NCI-H187 treated with DMSO at 0.1 percent for 48 hours (cell line): ENCODE measurements at places on chromosomes 6 and 20.

- no peak for DNase-seq
These were observed 18.9 kb upstream of the DSN1 start for GRCh38 chr20:36792422-36792821.

- no peak for DNase-seq
These were observed 10.6 kb upstream of the DLK2 start for GRCh38 chr6:43465948-43466347.

DNA sequence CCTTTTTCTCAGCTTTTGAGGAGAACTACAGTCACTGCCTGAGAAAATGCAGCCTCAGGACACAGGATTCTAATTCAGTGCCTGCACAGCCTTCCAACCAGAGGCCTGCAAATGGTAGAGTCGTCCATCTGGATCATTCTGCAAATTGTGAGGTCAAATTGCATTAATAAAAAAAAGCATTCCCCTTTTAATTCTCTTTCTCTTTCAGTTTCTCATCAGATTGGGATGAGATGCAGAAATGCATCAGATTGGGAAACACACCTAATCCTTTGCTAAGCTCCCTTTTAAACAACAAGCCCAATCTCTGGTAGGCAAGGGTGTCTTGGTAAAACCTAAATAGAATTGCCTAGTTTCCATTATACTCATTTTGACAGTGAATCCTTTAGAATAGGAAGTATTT, 838.8 kb downstream of the MAFB start:
- DNase-seq: no peak

DNA sequence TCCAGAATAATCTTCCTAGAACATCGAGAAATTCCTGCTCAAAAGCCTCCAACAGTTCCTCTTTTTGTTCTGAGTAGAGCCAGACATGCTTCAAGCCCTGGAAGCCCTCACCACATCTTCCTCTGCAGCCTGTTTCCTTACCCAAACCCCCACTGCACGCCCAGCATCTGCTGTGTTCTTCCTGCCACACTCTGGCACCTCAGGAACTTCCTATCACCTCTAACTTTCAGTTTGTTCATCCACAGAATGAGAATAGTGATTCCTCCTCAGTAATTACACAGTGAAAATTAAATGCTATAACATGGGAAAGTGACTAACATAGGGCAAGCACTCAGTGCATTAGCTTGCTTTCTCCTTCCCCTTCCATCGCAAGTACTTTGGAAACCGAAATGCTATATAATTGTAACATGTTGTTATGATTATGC, 26.3 kb downstream of the C6orf89 start:
- DNase-seq: no peak

- DNase-seq: no peak
These were observed 29.8 kb upstream of the GMDS start for GRCh38 chr6:2274981-2275891.

GRCh38 chr20:49601153-49601924, 33.4 kb upstream of the PTGIS start:
- DNase-seq: no peak

DNA sequence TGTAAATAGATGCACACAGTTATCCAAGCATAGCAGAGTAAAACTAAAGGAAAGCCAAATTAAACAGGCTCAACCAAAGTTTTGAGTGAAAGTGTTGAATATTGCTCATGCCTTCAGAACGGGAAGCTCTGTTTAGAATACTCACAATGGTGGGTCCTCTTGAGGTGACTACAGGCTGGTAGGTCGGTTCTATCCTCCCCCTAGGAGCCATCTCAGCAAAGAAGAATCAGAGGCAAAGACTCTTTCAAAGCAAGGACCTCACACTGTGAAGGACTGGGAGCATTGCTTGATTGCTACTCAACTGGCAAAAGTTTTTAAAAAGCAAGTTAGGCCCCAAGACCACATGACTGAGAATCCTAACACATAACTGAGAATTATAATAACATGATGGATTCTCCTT, 88.4 kb upstream of the JAG1 start:
- DNase-seq: no peak

- no peak for DNase-seq
These were observed 347.8 kb downstream of the CDKAL1 start for GRCh38 chr6:20882014-20882413.

DNA sequence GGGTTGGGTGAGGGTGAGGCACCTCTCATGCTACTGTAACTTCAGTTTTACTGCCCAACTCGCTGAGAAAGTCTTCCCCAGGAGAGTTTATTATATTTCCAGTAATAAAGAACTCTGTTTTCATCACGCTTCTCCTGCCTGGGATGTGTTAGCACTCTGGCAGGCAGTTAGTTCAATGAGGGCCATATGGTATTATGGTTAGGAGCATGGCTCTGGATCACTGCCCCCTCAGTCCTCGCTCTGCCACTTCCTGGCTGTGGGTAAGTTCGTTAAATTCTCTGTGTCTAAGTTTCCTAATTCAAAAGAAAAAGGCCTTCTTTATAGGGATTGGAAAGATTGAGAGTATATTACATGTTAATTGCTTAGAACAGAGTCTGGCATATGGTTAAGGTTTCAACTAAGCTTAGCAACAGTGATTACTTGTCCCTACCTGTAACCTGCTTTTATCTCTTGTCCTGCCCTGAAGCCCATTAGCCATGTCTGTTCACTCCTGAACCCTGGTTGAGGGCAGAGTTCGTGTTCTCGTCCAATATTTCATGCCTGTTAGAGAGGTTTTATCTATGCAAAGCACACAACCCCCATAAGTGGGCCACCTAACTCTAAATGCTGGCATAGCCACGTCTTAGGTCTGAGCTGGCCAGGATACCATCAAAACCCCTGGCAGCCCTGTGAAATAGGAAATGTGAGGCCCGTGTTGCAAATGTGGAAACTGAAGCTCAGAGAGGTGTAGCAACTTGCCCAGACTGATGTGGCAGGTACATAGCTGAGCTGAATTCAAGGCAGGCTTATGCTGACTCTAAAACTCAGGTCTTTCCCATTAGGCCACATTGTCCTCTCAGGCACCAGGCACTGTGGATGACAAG, 342.5 kb upstream of the JARID2 start:
- no peak for DNase-seq

GRCh38 chr6:292506-293192, 362 bp downstream of the DUSP22 start:
- DNase-seq: no peak

GRCh38 chr6:43833996-43834390, 64.0 kb downstream of the VEGFA start:
- no peak for DNase-seq

DNA sequence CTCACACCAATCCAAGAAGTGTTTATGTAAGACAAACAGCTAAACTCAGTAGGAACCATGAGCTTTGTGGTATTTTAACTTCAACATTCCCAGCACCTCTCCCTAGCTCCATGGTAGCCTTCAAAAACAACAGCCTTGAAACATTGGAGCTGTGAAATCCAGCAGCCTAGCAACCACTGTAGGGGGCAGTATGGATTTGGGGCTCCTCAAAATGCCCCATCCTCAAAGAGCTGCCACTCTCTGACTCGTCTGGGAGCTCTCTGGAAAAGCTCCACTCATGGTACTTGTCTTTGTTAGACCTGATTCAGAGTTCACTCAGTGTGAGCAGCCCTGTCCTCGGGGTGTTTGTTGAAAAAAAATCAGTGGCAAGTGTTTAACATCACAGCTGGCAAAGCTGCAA, 82.9 kb downstream of the KIF6 start:
- no peak for DNase-seq

DNA sequence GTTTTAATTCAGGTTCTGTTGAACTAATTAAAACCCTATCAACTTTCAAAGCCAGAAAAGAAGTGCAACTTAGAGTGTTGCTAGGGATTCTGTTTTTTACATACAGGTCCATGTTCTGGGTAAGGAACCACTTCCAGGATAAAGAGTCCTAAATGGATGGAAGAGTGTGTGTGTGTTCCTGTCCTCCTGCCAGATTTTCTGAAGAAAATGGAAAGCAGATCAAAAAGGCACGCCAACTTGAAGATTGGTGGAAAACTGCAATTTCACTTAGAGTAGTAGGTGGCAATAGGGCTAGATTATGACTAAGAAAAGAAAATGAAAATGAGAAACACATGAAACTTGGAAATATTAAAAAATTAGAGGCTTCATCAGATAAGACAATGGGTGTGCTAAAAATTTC, 85.3 kb downstream of the COL21A1 start:
- DNase-seq: no peak

GRCh38 chr6:75427329-75427728, 66.3 kb downstream of the FILIP1 start:
- no peak for DNase-seq

GRCh38 chr6:16031278-16031981, 97.5 kb upstream of the MYLIP start:
- no peak for DNase-seq

DNA sequence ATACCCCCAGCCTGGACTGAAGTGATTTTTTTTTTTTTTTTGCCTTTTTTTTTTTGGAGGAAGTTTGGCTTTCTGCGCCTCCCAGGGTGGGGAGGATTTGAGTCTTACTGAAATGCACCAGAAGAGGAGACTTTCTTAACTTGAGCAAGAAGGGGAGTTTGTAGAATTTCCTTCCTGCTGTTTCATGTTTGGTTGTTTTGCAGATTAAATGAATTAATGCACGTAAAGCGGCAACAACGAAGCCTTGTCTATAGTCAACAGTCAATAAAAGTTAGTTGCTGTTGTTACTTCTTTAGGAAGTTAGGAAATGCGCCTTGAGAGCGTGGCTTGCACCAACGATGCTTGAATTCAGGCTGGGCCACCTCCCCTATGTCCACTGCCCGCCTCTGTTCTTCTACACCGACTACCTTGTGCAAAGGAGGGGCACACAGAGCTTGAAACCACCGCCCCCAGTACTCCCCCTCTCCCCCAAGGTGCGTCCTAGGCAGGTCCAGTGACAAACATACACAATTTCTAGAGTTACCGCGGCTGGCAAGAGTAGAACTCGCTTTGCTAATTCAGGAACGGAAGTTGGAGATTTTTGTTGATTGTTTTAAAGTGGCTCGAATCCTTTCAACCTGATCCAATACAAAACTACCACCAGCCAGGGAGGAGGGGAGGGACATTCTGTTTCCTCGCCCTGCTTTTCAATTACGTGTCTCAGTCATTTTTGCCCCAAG, 830 bp upstream of the CYP24A1 start:
- no peak for DNase-seq

GRCh38 chr20:15597306-15597705, 975.9 kb downstream of the KIF16B start:
- DNase-seq: no peak

DNA sequence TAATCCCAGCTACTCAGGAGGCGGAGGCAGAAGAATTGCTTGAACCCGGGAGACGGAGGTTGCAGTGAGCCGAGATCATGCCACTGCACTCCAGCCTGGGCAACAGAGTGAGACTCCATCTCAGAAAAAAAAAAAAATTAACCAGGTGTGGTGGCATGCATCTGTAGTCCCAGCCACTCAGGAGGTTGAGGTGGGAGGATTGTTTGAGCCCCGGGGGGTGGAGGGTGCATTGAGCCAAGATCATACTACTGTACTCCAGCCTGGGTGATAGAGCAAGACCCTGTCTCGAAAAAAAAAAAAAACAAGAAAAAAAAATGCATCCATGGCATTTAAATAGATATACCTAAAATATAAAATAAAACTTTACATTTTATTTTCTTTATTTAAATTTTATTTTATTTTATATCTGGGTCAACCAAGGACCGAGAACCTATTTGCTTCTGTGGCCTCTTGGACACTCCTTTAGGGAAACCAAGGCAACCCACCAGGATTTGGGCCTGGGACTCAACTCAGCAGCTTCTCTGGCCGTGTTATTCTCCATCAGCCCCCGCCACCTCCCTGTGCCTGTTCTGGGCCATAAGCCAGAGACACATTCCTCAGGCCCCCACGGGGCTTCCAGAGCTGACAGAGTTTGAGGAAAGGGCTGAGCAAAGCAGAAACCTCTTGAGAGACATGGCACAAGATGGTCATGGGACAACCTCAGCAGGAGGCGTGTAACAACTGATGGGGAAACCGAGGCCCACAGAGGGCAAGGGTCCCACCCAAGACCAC, 6.2 kb downstream of the SNTA1 start:
- no peak for DNase-seq

DNA sequence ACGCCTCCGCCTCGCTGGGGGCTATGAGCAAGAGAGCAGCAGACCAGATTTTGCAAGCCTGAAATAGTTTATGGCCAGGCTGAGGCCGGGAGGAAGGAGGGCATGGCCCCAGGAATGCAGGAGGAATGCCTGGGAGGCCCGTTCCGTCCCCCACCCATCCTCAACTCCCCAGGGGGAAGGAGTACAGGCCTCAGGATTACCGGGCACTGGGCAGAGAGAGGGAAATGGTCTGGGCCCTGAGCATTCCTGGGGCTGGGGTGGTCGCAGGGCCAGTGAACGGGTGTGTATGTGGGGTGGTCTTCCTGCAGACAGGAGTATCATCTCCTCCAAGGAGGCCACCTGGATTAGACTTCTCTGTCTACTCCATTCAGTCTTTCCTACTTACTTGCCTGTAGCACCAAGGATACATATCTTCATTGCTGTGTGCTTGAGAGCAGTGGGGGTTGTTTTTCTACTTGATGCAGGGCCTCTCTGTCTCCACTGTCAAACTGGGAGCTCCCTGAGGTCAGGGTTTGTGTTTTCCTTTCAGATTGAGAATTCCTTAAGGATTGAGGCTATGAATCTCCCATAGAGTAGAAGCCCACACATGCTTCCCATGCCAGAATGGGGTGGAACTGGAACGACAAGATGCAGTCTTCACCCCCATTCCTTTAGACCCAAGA, 81.3 kb downstream of the VEGFA start:
- no peak for DNase-seq

DNA sequence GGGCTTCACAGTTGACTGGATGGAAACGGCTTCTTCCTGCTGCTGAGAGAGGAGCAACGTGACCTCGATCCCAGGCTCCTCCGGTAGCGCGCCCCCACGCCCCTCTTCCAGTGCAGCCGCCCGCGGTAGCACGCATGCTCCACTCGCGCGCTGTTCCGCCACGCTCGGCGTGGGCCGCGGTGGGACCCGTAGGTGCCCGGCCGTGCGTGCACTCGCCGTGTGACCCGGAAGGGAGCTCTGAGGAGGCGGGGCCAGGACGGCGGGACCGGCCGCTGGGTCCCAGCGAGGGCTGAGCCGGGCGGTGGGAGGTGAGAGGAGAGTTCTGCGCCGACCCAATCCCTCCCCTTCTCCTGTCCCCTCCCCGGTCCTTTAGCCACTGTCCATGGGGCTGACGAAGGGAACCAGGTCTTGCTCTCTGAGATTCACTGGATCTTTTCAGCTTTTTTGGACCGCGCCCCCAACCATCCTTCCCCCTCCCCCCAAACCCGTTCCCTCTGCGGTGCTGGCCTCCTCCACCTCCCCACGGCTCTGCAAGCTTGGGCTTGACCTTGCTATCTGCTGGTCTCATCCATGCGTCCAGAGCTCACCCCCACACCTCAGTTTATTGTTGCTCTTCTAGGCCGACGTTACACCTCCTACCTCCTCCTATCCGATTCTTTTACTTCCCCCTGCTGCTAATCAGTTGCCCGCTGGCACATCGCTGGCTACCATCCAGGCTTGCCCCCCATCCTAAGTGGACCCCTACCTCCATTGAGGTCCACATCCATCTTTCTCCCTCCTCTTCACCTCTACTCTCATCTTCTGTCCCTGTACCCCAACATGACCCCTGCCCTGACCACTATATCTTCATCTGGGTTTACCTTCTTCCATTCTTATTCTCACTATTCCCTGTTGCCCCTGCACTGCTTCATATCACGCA, at the start of gene CUL9:
CUL9 (plus strand) TSS at position 255 of the 919 bp plus-strand sequence. CDS start 2,115 bp downstream, outside the sequence.
- DNase-seq: no peak
